ENCODE measurements at places on chromosomes 7 and 10.

DNA sequence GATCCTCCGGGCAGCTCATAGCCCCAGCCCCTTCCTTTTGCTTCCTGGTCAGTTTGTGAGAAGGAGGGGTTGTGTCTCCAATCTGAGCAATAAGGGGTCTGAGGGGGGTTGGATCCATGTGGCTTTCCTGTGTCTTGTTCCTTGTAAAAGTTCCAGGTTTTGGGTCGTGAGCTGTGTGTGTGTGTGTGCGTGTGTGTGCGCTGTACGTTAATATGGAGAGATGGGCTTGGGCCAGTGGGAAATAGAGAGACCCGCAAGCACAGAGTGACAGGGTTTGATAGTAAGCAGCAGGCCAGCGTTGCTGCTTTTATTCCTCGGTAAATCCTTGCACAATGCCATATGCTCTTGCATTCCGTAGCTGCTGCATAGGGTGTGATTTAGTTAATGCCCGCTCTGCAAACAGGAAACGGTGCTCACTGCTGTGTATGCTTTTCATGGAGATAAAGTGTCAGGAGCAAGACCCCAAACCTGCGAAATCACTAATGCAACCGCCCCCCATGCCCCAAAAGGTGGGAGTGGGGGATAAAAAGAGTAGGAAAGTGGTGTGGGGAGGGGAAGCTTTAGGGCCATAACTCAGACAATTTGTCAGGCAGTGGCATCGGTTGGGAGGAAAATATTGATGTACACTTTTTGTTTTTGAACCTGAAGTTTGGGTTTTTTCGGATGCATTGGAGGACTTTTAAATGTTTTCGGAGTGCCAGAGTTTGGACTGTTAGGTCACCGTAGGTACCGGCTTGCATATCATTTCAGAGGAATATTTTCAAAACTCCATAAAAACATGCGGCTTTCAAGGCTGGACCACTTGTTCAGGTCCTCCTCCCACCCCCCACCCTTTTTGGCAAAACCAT is 108.7 kb downstream of the TCF7L2 start:
- DNase-seq, result peak; percentile 81

- peak; percentile 62 for DNase-seq
Measured at GRCh38 chr10:74081192-74081803, 69.3 kb downstream of the AP3M1 start.

GRCh38 chr7:127021019-127021738 is 231.6 kb downstream of the GRM8 start:
- DNase-seq, result no peak

DNA sequence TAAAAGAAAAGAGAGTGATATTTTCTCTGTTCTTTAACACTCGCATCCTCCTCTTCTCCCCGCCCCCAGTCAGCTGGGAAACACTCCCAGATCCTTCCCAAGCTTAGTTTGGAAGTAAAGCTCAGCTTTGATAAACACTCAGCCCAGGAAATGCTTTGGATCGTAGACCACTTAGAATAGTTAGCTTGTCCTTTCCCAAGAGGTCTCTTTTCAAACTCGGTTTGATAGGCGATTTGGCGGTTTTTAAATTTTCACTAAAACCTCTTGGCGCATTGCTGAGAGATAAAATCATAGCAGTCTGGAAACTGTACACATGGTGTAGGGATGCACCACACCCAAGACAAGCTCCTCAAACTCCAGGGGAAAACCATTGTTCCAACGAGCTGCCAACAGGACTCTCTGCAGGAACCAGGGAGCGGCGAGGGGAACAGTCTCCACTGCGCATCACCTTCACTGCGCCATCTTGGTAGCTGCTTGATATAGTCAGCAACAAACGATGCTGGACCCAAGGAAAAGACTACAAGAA is 22.3 kb downstream of the SMURF1 start:
- peak; percentile 90 for DNase-seq

DNA sequence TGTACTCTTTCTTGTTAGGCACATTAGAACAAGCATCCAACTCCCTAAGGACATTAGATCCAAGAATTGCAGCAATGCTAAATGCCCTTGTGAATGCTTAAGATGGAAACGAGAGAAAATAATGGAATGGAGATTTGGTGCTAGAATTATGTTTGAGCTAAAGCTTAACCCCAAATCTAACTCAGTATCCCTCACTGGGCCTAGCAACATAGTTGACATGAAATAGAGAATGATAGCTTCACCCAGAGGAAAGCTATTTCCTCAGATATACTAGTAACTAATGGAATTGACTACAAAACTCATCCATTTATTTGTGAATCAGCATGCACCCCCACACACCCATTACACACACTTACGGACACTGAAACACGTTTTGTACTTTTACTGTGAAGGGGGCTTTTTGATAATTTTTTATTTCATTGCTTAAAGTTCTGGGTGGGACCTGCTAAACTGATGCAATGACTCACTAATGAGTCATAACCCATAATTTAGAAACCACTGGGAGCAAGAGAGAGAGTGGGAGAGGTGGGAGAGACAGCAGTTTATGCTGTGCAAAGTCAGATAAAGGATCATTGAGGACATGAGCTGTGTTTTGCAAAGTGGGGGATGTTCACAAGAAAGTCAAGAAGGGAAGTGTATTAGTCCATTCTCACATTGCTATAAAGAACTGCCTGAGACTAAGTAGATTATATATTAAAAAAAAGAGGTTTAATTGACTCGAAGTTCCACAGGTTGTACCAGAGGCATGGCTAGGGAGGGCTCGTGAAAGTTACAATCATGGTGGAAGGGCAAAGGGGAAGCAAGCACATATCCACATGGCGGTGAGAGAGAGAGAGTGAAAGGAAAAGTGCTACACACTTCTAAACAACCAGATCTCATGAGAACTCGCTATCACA is 382.7 kb downstream of the SFMBT2 start:
- peak; percentile 73 for DNase-seq
